ENCODE measurements at places on chromosomes 4 and X.

DNA sequence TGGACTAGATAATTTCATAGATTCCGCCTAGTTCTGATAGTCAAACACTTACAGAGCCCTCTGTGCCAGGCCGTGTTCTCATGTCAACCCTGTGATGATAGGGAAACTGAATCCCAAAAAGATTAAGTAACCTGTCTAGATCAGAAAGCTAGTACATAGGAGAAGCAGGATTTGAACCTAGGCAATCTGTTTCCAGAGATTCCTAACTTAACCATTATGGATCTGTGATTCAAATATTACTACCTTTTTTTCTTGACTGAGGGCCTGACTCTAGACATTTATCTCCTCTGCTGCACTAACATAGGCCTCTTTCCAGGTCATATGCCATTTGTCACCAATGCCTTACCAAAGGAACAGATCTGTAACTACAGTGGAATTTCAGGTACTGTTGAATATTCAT is 1.5 kb downstream of the ALAS2 start:
- DNase-seq = no peak

DNA sequence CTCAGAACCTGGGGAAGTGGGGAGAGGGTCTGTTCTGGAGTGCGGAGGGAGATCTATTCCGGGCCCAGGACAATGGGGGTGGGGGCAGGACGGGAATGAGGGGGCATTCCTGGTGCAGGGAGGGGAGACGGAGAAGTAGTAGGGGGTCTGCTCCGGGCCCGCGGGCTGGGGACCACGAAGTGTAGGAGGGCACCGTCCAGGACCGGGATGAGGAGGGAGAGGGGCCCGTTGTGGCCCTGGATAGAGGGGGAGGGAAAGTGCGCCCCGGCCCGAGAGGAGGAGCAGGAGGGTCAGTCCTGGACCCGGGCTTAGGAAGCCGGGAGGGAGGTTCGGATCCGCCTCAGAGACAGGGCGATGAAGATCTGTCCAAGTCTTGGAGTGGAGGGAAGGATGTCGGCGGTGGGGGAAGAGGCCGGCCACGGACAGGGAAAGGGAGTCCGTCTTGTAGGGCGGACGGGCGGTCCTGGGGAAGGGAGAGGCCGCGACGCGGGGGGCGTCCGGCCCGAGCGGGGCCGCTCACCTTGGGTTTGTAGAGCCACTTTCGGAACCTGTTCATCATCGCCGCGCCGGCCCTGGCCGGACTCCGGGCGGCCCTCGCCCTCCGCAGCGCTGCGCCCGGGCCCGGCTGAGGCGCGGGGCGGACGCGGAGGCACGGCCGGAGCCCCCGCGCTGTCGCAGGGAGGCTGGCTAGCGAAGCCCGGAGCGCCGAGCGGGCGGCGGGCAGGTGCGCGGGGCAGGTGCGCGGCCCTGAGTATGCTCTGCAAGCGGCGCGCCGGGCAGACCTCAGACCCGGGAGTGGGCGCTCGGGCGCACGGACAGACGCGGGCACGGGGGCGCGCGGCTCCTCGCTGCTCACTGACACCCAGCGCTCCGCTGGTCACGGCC is at the start of gene ZFYVE28:
TSS of gene ZFYVE28 (minus strand) at position 881 of the 885 bp plus-strand sequence. CDS start at position 559, 322 bp downstream.
- DNase-seq = no peak

DNA sequence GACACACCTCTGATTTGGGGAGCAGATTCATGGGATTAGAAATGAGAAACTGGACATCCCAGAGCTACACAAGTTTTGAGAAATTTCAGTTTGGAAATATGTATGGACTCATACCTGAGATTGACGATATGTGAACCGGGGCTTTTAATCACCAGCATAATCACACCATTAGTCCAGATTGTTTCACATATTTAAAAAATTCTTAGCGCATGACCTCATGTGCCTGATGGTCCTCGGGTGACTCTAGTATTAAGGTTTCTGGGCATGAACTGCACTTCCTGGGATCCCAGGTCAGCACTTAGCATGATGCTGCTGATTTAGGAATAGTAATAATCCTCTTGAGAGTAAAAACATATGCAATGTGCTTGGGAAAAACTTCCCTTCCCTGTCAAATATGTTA is 91.9 kb upstream of the BCOR start:
- DNase-seq = no peak

GRCh38 chr4:166363198-166363597 is 490.2 kb downstream of the TLL1 start:
- DNase-seq = no peak
